Astrocyte of the spinal cord (primary cell): ENCODE measurements at places on chromosomes 7 and 10.
A peak's percentile ranks its signal among the peaks of the same experiment; 100 is the strongest.

DNA sequence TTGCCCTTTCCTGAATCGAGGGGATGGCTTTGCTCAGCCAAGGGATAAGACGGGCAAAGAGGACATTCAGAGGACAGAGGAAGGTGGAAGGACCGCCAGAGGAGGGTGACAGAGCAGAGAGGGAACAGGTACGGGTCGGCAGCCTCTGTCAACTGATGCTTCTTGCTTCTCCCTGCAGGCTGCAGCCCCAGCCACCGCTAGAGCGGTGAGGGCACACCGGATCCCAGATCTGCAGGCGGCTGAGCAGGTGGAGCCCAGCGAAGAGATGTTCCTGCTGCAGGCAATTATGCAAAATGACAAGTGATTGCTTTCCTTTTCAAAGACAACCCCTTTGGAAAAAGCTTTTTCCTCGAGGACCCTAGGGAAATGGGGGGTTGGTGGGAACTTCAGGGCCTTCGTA, 181.9 kb upstream of the ANKRD30A start:
- DNase-seq, result no peak

GRCh38 chr7:96614154-96614867, 95.3 kb downstream of the SEM1 start:
- no peak for DNase-seq

DNA sequence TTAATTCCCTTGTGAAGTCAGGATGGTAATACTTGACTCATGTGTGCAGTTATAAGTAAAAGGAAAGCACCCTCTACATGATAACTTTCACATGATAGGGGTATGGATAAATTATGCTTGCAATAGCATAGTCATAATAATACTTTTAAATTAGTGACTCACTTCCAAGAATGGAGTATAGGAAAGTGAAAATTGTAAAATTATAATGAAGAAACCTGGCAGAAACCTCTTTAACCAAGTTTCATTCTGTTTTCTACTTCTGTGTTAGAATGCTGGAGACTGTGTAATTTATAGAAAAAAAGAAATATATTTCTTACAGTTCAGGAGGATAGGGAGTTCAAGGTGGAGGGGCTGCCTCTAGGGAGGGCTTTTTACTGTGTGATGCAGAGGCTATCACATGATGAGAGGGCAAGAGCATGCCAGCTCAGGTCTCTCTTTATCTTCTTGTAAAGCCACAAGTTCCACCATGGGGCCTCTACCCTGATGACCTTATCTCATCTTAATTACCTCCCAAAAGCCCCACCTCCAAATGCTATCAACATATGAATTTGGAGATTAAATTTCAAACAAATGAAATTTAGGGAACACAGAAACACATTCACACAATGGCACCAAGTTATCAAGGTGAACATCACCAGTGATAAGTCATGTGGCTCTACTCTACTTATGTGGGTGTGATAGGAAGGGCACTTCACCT, 43.2 kb downstream of the HDAC9 start:
- no peak for DNase-seq

DNA sequence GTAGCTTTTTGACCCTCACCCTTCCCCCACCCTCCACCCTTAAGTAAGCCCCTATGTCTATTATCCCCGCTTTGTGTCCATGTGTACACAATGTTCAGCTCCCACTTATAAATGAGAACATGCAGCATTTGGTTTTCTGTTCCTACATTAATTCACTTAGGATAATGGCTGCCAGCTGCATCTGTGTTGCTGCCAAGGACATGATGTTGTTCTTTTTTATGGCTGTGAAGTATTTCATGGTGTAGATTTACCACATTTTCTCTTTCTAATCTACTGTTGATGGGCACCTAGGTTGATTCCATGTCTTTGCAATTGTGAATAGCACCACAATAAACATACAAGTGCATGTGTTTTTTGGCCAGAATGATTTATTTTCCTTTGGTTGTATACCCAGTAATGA, 232.2 kb downstream of the CACNA2D1 start:
- no peak for DNase-seq

DNA sequence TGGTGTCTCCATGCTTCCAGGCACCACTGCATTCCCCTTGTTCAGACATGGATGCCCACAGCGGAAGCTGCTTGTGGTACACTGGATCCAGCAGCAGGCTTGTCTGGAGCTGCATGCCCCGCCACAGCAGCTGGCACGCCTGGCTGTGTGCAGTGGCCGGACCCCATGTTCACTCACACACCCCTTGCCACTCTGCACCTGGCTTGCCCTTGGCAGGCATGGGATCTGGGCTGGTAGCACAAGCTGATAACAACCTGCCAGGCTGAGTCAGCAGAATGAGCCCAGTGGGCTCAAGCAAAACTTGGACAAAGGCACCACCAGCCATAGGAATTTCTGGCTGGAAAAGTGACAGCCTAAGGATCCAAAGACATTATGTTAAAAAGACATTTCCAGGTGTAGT, 91.8 kb upstream of the TMEM168 start:
- DNase-seq, result no peak

DNA sequence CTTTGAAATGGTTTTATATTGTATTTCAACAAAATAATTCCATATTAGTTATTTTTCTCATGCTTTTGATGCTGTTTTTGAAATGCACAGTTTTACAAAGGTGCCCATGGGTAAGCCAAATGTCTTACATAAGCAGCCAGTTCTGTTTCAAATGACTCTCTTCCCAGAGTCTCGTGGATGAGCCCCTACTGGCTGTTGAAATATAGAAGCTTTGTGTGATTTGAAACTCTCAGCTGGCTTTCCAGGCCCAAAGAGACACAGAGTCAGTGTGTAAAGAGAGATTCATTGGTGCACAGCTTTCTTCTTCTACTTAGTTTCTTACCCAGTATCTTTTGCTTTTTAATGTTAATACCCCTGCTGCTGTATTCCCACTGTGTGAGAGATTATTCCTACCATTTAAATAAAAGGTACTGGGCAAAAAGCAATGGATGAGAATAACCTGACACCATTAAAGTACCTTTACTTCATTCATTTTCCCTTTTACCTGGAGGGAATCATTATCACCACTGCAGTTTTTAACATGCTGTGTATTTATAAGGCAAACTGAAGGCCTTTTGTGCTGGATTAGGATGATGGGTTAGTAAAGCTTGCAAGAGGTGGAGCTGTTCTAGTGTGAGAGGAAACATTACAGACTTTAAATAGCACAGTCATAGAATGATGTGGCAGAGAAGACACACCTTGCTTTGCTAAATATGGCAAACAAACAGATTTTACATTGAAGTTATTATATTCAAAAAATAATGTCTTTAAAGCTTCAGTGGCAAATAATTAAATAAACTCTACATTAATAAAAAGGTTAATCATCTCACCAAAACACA, 415.1 kb downstream of the THSD7A start:
- DNase-seq, result no peak

GRCh38 chr10:68813559-68813958, 13.8 kb upstream of the STOX1 start:
- DNase-seq, result no peak

- DNase-seq, result peak; percentile 82
Observed at GRCh38 chr10:87734987-87735827, 75.5 kb downstream of the PAPSS2 start.

- DNase-seq, result no peak
Observed at GRCh38 chr10:73859784-73860491, 14.4 kb downstream of the CAMK2G start.

DNA sequence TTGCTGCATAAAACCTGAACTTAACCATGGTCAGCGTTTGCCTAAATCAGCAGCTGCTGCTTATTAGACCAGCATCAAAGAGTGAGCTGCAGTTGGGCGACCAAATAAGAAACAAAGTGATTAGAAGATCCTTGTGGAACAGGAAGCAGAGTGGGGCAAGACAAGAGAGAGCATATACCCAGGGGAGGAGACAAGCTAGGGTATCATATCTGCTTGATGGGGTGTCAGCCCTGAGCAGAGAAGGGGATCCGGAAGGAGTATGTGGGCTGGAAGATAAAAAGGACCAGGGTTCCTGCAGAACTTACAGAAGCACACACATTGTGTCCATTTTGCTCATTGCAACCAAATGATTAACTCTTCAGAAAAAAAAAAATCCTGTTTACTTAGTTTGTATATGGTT, 213.6 kb downstream of the CELF2 start:
- DNase-seq, result no peak

DNA sequence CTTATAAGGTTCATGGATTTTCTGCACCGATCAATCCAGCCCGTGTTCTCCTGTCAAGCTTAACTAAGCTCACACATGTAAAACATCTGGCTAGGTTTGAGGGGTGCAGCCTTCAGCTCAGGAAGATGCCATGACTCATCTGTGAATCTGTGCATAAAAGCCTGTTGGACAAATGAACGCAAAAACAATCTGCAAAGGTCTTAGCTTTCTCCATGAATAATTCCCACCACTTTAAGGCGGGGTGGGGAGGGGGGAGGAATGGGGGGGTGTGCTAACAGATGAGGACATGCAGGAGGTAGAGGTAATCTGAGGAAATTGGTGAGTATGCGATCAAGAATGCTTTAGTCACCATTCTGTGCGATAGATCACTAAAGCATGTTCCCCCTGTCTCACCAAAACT, 4.8 kb downstream of the DOCK4 start:
- DNase-seq, result peak; percentile 71

DNA sequence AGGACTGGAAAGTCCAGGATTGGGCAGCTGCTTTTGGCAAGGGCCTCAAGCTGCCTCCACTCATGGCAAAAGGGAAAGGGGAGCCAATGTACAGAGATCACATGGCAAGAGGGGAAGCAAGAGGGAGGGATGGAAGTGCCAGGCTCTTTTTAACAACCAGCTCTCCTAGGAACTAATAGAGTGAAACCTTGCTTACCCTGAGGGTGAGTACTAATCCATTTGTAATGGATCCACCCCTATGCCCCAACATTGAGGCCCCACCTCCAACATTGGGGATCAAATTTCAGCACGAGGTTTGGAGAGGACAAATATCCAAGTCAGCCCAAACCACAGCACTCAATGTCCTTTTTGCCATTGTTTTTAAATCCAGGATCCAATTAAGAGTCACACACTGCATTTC, 12.5 kb downstream of the HABP2 start:
- DNase-seq, result no peak

DNA sequence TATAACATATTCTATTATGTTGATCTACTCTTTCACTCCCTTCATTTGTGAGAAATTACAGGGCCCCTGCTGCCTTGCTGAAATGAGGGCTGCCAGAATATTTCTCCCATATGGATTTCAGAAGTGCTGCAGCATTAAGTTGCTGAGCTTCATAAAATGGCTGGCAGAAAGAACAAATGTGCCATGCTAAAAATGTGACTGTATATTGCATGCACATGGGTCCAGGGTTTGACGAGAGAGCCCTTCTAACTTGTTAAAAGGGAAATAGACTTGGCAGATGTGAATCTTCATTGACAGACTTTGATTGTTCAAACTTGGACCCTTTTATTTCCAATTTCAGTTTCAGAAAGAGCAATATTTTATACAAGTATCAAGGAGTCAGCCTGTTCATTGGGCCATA, 468.6 kb downstream of the PHTF2 start:
- DNase-seq, result no peak

- no peak for DNase-seq
Observed at GRCh38 chr10:73974309-73974946, 23.5 kb upstream of the VCL start.

DNA sequence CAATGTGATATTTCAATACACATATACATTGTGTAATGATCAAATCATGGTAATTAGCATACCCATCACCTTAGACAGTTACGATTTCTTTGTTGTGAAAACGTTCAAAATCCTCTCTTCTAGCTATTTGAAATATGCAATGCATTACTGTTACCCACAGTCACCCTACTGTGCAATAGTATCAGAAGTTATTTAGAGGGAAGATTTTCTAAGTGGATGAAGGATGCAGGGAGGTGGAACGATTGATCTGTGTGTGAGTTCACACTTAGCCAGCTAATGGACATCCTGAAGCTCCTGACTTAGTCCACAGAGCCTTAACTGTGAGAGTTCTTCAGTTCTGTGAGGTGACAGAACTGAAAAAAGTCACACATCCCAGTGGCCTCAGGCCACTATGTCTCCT, 97.2 kb upstream of the LAMB4 start:
- DNase-seq, result no peak

- DNase-seq, result no peak
Observed at GRCh38 chr7:148708026-148708885, 9.6 kb downstream of the CUL1 start.

- DNase-seq, result no peak
Observed at GRCh38 chr10:15605740-15606369, 113.9 kb downstream of the ITGA8 start.

DNA sequence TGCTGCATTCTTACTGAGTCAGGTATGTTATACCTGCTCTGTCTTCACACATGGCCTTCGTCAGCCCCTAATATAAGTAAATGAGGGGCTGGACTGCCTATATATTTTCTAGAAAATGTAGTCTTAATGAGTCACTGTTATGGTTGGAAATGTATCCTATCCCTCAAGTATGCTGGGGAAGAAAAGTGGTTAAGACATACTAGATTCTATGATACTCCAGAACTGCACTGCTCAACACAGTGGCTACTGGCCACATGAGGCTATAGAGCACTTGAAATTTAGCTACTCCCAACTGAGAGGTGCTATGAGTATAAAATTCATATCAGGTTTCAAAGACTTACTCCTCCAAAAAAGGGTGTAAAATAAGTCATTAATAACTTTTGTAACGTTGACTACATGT, 104.3 kb upstream of the STEAP1B start:
- DNase-seq, result peak; percentile 68

- peak; percentile 58 for DNase-seq
Observed at GRCh38 chr10:6108631-6109443, 20.0 kb downstream of the RBM17 start.

DNA sequence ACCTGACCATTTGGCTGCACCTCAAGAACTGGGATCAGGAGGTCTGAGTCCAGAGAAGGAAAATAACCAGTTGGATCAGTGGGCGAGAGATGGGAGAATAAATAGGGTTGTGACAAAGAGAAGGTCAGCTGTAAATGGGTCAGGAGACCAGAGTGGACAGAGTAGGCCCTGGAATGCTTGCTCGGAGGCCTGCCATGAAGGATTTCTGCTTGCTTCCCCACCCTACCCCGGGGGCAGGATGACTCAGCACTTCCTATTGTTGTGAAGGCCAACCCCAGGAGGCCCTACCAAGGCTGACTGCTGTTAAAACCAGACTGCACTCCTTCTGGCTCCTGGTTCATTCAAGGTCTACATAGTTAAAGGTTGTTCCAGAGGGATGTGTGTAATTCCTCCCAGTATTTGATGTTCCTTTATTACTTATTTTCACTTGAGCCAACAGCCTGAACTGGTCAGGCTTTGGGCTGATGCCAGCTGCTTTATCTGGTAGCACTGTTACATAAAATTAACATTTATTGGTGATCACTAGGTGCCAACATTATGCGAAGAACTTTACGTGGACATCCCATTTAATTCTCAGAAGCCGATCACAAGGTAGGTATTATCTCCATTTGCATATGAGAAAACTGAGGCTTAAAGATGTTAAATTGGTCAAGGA, 27.3 kb upstream of the IFRD1 start:
- peak; percentile 93 for DNase-seq
